ENCODE measurements at places on chromosomes 6 and 20.
A peak's percentile ranks its signal among the peaks of the same experiment; 100 is the strongest.

- DNase-seq: no peak
Measured at GRCh38 chr6:48255094-48255493, 144.1 kb upstream of the PTCHD4 start.

GRCh38 chr6:41636833-41637193 lies 1.5 kb upstream of the MDFI start:
- no peak for DNase-seq

- DNase-seq: no peak
Measured at GRCh38 chr6:151172751-151173150, 67.0 kb upstream of the AKAP12 start.

DNA sequence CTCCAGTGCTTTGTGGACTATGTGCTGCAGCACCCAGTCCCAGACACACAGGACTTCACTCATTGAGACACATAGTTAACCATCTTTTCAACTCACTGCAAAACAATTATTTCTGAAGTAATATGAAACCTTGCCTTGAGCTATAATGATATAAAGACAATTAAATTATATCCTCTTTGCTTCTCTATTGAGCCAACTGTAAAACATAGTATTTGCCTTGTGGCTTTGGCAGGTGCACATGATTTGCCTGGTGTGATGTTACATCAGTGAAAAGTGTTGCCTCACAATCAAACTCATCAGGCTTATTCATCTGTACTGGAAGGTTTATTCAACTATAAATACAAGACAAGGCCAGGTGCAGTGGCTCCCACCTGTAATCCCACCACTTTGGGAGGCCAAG lies 80.6 kb downstream of the NCOA7 start:
- peak; percentile 24 for DNase-seq

- peak; percentile 85 for DNase-seq
Measured at GRCh38 chr20:45097485-45098102, 3.3 kb downstream of the KCNS1 start.

- no peak for DNase-seq
Measured at GRCh38 chr6:89199579-89199978, 17.6 kb downstream of the GABRR1 start.

Measured in hematopoietic multipotent progenitor cell treated with erythropoietin and hydrocortisone succinate and interleukin-3 and kit ligand, for 4 days (in vitro differentiated cells).